ENCODE measurements at places on chromosomes 3 and 15.
A peak's percentile ranks its signal among the peaks of the same experiment; 100 is the strongest.

- no peak for DNase-seq
These were observed 148.1 kb downstream of the KLHL25 start for GRCh38 chr15:85646538-85647091.

DNA sequence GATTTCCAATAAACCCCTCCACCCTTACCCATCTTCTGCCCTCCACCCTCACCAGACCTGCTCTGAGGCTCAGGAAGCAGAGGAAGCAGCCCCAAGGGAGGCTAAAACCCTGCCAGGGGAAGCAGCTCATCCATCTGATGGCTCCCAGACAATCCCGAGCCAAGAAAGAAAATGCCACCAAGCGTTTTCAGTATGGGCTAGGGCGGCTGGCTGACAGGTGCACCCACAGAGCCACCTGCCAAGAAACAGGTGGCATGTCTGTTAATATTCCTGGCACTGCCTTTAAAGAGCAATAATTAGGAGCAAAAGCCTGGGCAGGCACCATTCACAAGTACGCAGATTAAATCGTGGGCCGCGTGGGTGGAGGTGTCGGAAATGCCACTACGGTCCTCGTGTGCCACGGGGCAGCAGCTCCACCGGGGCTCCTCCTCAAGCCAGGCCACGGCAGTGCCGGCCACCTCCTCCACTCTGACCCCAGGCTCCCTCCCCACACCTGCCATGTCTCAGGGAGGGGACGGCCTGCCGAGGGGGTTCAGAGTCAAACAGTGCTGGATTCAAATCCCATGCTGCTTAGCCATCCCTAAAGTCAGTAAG, 23.9 kb upstream of the GRIP2 start:
- DNase-seq = no peak

GRCh38 chr3:186375443-186375842, 13.4 kb upstream of the DGKG start:
- no peak for DNase-seq

- no peak for DNase-seq
These were observed 123.3 kb downstream of the ALCAM start for GRCh38 chr3:105490045-105490444.

GRCh38 chr3:31767920-31768319, 213.1 kb downstream of the OSBPL10 start:
- DNase-seq = no peak

- DNase-seq = no peak
These were observed 15.8 kb downstream of the EFCAB12 start for GRCh38 chr3:129412542-129413198.

GRCh38 chr3:107525644-107526305, 3.0 kb downstream of the BBX start:
- DNase-seq = peak; percentile 16
